ENCODE measurements at places on chromosomes 5 and 9.

GRCh38 chr9:78072586-78073199 lies 41.1 kb upstream of the GNAQ start:
- no peak for DNase-seq

- no peak for DNase-seq
Observed at GRCh38 chr9:72362680-72363139, 2.3 kb downstream of the ZFAND5 start.

DNA sequence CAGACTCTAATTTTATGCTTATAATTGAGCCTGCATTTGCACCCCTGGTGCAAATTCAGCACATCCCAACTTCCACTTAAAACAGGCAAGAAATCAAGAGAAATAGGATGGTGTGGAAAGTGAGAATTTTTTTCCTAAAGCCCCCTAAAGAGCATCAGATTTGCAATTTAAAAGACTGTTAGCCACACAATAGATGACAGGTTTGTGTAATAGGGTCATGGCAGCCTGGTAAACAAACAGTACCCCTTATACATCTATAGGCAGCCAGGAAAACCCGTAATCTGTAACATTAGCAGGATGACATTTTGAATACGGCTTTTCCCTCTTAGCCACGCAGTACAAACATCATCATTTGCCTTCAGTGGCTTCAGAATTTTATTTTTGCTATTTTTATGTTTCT lies 17.2 kb downstream of the EBF1 start:
- no peak for DNase-seq

DNA sequence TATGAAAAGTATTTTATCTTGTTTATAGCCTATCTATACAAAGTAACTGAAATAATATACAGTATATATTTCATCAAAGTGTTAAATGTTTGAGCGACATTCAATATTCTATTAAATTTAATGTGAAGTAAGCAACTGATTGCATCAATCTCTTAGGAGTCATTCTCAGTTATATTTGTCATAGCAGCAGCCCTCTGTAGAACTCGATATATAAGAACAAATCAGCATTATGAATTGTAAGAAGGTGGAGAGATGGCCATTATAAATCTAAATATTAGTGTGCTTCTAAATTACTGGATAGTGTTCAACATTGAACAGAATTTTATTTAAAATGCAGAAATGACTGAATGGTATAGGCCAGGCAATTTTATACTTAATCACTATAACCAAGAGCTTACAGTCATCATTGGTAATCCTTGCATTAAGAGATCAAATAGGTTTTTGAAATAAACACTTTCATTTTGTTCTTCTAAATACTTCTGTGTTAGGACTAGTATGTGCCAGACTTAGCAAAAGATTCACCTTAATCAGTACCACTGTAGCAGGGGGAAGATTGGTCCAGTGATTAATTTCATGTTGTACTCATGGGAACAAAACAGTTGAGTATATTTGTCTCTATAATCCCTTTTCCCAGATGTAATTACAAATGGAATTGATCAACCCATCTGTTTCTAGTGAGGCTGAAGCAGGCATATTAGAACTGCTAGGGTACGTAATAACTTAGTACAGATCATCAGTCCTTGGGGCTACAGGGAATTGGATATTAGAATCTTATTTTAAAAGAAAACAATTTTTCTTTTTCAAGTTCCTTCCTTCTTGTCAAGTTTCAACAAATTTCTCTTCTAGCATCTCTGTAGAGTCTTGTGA lies 108.3 kb upstream of the TYRP1 start:
- DNase-seq, result no peak

DNA sequence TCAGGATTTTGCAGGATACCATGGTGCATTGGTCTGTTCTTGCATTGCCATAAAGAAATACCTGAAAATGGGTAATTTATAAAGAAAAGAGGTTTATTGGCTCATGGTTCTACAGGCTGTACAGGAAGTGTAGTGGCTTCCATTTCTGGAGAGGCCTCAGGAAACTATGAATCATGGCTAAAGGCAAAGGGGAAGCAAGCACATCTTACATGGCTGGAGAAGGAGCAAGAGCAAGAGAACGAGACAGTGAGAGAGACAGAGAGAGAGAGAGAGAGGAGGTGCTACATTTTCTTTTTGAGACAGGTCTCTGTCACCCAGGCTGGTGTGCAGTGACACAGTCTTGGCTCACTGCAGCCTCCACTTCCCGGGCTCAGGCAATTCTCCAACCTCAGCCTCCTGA lies 43.9 kb downstream of the P4HA2 start:
- no peak for DNase-seq

- no peak for DNase-seq
Observed at GRCh38 chr5:115440782-115441451, 103.7 kb downstream of the FEM1C start.

GRCh38 chr5:10538789-10539686 lies 24.8 kb upstream of the ANKRD33B start:
- no peak for DNase-seq

DNA sequence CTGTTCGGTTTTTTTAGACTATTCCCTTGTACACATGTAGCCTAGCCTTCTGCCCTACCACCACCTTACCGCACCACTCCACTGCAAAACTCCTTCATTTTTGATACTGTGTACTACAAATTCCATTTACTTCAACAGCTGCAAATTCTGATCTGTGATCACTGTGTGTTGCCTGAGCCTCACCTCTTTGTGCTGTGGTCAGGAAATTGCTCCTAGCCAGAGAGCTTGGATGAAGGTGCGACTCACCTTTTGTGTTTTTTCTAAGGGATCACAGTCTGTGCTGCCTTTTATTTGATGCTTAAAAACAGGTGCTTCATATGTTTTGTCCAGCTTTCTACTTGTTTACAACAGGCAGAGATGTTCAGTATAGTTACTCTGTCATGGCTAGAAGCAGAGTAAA lies 31.5 kb downstream of the CSNK1G3 start:
- DNase-seq, result no peak

GRCh38 chr9:3243683-3244082 lies 282.1 kb downstream of the RFX3 start:
- DNase-seq, result no peak

GRCh38 chr9:14945351-14945750 lies 35.1 kb upstream of the FREM1 start:
- DNase-seq, result no peak
